ENCODE measurements at places on chromosomes 11 and 22.

DNA sequence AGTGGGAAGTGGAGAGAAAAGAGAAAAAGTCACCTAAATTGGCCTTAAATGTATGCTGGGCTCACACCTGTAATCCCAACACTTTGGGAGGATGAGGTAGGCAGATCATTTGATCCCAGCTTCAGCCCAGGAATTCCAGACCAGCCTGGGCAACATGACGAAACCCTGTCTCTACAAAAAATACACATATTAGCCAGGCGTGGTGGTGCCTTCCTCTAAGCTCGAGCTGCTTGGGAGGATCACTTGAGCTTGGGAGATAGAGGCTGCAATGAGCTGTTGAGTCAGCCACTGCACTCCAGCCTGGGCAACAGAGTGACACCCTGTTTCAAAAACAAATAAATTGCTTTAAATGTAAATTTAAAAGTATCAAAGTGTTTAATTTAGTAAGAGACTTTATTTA is 3.9 kb downstream of the CBL start:
- no peak for DNase-seq

- DNase-seq: no peak
Observed at GRCh38 chr11:122524898-122525297, 130.6 kb upstream of the UBASH3B start.

DNA sequence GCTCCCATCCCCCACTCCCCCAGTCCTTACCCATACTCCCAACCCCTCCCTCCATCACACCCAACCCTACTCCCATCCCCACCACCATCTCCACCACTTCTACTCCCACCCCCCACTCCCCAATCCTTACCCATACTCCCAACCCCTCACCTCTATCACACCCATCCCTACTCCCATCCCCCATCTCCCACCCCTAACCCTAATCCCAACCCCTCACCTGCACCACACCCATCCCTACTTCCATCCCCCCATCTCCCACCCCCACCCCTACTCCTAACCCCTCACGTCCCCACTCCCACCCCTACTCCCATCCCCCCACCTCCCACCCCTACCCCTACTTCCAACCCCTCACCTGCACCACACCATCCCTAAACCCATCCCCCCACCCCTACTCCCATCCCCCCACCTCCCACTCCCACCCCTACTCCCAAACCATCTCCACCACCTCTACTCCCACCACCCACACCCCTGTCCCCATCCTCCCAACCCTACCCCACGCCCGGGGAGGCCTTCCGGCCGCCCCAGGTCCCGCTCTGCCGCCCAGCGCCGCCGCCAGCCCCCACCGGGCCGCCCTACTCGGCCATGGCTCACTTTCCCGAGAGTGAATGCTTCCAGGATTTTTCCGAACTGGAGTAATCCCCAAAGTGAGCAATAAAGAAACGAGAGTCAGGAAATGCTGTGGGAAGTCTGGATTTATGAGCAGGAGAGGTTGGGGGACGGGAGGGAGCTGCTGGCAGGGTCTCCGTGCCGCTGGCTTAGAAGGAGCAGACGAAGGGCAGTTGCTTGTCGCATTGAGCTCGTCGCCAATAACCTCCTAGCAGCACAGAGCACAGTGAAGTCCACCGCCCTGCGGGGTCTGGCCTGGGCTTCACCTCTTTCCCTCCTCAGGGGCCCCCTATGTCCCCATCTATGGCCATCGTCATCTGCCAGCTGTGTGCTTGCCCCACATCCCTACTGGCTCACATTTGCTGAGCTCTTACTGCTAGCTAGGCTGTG is 4.6 kb downstream of the PRG3 start:
- DNase-seq: no peak

- DNase-seq: no peak
Observed at GRCh38 chr11:80650966-80651365, 1210.1 kb upstream of the TENM4 start.

- DNase-seq: no peak
Observed at GRCh38 chr22:28112190-28112544, 193.1 kb upstream of the PITPNB start.

DNA sequence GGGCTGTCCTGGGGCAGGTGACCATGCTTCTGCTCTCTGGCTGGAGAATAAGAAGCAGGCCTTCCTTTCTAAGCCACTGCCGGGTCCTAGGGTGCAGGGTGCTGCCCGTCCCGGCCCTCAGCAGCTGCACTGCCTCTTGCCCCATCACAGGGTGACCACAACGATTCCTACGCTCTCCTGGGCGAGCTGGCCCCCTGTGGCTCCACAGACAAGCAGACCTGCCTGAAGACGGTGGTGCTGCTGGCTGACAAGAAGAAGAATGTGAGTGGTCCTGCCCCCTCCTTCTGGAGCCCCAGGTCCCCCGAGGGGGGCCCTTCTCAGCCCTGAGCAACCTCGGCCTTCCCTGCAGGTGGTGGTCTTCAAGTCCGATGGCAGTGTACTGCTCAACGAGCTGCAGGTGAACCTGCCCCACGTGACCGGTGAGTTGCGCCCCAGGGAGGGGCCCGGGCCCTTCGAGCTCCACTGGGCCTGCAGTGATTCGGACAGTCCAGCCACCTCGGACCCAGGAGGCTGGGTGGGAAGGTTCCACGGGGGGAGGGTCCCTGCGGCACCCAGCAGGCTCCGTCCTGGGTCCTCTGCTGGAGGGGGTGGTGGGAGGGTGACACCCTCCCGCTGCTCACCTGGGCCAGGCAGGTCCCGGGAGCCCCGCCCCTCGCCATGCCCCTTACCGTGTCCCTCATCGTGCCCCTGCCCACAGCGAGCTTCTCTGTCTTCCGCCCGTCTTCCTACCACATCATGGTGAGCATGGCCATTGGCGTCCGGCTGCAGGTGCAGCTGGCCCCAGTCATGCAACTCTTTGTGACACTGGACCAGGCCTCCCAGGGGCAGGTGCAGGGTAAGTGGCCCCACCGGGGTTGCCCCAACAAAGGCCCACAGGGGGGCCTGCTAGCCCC is 8.3 kb downstream of the MUC2 start:
- DNase-seq: no peak

DNA sequence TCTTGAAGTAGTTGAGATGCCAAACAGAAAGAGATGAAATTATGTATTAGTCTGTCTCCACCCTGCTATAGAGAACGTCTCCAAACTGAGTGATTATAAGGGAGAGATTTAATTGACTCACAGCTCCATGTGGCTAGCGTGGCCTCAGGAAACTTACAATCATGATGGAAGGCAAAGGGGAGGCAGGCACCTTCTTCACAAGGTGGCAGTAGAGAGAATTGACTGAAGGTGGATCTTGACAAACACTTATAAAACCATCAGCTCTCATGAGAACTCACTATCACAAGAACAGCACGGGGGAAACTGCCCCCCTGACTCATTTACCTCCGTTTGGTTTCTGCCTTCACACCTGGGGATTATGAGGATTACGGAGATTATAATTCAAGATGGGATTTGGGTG is 794.0 kb downstream of the CNTN5 start:
- DNase-seq: no peak
